ENCODE measurements at places on chromosomes 5 and 9. TPM values are rescaled to one million over a fixed set of nuclear protein-coding genes. Genes with fewer than 3 reads are reported as not detected.

LCN1 gene
- total RNA-seq = not detected

ACOT12 gene
- not detected for total RNA-seq

DEPDC1B gene
- total RNA-seq = 1.3 TPM

HMMR gene
- total RNA-seq = 0.34 TPM

NOXA1 gene
- 3.3 TPM for total RNA-seq

CYSRT1 gene
- total RNA-seq = 1.6 TPM

CKMT2 gene
- total RNA-seq = 0.36 TPM

IPO11 gene
- total RNA-seq = 39.6 TPM

MZB1 gene
- 0.34 TPM for total RNA-seq

CCDC192 gene
- not detected for total RNA-seq

SEMA5A gene
- total RNA-seq = 1.8 TPM

PCDHA8 gene
- not detected for total RNA-seq

C6 gene
- total RNA-seq = not detected

SLC34A1 gene
- total RNA-seq = 0.14 TPM

TRIP13 gene
- total RNA-seq = 1.0 TPM

NCBP1 gene
- total RNA-seq = 49.3 TPM

CMBL gene
- 0.68 TPM for total RNA-seq

C1QTNF3 gene
- total RNA-seq = 1.00 TPM

CORO2A gene
- total RNA-seq = 35.5 TPM

CDH18 gene
- under 0.01 TPM for total RNA-seq

TNC gene
- 483 TPM for total RNA-seq

FOXD4L4 gene
- total RNA-seq = 0.34 TPM

ADAMTS12 gene
- total RNA-seq = under 0.01 TPM

WWC1 gene
- total RNA-seq = 27.7 TPM

AK3 gene
- total RNA-seq = 56.5 TPM

KIF20A gene
- total RNA-seq = 0.34 TPM

PCDHGC4 gene
- 1.2 TPM for total RNA-seq

RAB3C gene
- total RNA-seq = not detected

PRR16 gene
- total RNA-seq = 0.36 TPM

SIT1 gene
- not detected for total RNA-seq

PCDHA2 gene
- under 0.01 TPM for total RNA-seq

C8G gene
- total RNA-seq = not detected

FAM221B gene
- not detected for total RNA-seq

GKAP1 gene
- total RNA-seq = 0.34 TPM

SPATA31D4 gene
- total RNA-seq = not detected

JAKMIP2 gene
- not detected for total RNA-seq

LCN9 gene
- total RNA-seq = not detected

IL12B gene
- not detected for total RNA-seq

GRXCR2 gene
- total RNA-seq = not detected

SLC25A2 gene
- not detected for total RNA-seq

SHISAL2B gene
- total RNA-seq = not detected

Measured in nasal cavity respiratory epithelium epithelial cell of viscerocranial mucosa (primary cell).